ENCODE measurements at places on chromosomes 4 and X.

GRCh38 chr4:112939901-112940300, 109.6 kb upstream of the ANK2 start:
- DNase-seq = no peak

GRCh38 chrX:31860686-31861085, 788.8 kb upstream of the FTHL17 start:
- DNase-seq = no peak

GRCh38 chr4:30760551-30760950, 40.4 kb downstream of the PCDH7 start:
- no peak for DNase-seq

GRCh38 chrX:10146346-10146745, 10.4 kb upstream of the CLCN4 start:
- DNase-seq = no peak

- DNase-seq = no peak
Observed at GRCh38 chrX:55187281-55187680, 32.9 kb upstream of the PAGE5 start.

DNA sequence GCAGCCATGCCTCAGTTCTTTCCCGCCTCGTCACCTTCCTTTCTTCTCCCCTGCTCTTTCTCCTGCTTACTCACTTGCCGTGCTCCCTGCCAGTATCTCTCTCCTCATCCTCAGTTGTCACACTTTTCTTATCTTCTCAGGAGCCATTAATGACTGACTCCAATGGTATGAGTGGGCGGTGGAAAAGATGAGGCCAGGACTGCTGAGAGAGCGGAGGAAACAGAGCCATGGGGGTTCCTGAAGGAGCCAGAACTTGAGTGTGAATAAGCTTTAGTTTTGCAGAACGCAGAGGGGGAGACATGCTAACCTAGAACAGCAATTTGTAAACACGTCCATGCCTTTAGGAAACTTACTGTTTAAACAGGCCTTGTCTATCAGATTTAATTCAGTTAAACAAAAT, 126.5 kb downstream of the CHIC2 start:
- DNase-seq = no peak

DNA sequence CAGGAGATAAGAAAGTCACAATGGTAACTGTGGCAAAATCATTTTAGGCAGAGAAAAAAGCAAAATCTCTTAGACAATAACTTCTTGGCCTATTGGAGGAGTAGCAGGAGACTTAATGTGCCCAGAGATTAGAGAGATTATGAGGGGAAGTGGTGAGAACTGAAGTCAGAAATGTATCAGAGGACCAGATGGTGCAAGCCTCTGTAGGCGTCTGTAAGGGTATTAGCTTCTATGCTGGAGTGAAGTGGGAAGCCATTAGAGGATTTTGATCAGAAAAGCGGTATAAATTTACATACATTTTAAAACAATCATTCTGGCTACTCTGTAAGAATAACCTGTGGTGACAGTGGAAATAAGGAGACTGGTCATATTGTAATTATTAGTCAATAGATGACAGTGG, 236.7 kb downstream of the FAT4 start:
- DNase-seq = no peak

DNA sequence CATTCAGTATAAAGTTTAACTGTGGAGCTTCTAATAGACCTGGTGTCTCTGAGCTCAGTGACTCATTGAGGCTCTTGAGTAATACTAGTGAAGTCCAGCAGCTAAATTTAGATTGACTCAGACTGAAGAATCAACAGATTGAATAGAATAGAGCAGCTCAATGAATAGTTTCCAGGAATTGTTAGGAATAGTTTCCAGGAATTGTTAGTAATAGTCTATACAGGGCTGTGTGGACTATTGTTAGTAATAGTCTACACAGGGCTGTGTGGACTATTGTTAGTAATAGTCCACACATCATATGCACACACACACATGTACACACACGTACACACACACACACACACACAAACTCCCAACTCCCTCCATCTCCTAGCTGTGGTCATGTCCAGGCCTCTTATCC, 3.0 kb downstream of the GIMD1 start:
- DNase-seq = no peak

- DNase-seq = no peak
Observed at GRCh38 chr4:75886104-75886503, 16.1 kb downstream of the PPEF2 start.
